ENCODE measurements at places on chromosomes 2 and 18.

DNA sequence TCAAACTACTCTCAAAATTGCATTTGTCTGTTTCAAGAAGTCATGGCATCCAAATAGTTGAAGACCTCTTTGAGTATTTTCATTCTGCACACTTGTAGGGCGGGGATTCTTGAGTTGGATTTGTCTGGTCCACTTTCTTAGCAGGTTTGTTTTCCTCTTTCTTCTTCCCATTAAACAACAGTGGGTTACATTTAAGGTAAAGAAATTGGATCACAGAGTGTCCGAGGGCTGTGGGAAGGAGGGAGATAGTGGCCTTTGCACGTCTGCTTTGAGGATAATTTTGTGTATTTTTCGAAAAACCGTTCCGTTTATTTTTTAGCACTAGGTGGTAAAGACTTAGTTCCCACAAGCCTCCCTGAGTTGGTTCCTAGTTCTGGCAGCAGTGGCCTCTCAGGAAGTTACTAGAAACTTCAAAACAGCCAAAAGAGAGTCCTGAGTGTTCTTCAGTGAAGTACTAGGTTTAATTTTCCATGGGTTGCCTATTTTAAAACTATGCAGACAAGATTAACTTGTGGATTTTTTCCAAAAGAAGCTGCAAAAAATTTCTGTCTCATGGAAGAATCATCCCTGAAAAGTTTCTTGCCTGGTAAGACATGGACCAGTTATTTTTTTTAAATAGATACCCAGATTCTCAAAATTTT is 107.9 kb downstream of the CDC42EP3 start:
- DNase-seq = no peak

DNA sequence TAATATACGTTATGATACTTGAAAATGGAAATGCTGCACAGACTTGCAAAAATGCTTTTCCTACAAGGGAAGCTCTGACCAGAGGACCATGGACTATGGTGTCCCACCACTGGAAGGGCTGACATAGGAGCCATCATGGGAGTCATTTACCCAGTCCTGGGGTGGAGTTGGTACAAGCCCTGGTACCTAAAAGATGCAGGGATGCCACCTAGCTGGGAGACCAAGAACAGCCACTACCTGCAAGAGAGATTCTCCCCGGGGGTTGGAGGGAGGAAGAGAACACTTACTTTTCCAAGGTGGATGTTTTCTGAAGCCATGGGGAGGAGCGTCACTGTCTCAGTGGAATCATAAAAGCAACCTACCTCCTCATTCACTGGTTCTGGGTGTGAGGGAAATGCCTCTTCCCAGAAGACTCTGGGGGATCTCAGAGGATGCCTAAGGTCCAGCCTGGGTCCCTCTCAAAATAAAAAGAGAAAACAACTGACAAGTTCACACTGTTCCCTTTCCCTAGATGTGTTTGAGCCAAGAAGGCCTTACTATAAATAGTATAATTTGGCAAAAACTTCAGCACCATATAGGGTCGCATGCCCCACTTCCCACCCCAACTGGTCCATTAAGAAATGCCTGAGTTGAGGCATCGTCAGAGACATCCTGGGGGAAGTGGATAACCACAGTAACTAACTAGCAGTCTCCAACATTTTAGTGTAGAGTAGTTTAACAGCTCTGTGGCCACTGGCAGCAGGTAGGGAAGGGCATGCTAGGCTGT is 39.9 kb downstream of the REEP1 start:
- no peak for DNase-seq

- no peak for DNase-seq
Observed at GRCh38 chr2:20675701-20676352, 8.9 kb downstream of the GDF7 start.

DNA sequence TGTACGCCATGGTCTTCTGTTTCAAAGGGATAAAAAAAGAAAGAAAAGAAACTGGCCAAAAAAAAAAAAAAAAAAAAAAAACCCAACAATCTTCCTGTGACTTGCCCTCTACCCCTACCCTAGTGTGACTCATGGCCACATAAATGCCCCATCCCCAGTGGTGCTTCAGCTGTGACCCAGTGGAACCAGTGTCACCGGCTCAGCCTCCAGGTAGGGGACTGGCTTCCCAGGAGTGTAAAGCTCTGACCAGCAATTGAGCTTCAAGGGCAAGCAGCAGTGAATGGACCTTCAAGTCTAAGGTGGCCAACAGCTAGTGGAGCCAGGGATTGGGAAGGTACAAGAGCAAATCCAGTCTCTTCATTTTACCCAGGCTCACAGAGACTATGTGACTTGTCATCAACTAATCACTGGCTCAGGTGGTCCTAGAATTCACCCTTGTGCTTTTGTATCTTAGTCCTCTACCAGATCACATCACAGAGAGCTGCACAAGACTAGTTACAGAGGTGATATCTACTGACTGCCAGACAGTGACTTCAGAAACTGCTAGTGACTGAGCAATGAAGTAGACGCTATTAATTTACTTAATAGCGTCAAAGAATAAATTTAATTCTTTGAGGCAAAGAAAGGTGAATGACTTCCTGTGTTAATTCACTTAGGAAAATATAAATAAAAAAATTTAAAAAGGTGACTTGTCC is 1.3 kb upstream of the TGFBRAP1 start:
- DNase-seq = no peak

GRCh38 chr2:43131890-43132682 is 94.3 kb downstream of the ZFP36L2 start:
- DNase-seq = no peak

GRCh38 chr2:50582164-50582563 is 449.8 kb downstream of the NRXN1 start:
- DNase-seq = no peak

Data from right renal pelvis (tissue), 4 donors.